ENCODE measurements at places on chromosomes 11 and 22.

- DNase-seq = no peak
Measured at GRCh38 chr11:58061813-58062212, 31.1 kb downstream of the OR6Q1 start.

GRCh38 chr11:117425679-117426296, 98.1 kb downstream of the CEP164 start:
- no peak for DNase-seq

- DNase-seq = no peak
Measured at GRCh38 chr11:2652333-2653197, 47.2 kb downstream of the KCNQ1OT1 start.

DNA sequence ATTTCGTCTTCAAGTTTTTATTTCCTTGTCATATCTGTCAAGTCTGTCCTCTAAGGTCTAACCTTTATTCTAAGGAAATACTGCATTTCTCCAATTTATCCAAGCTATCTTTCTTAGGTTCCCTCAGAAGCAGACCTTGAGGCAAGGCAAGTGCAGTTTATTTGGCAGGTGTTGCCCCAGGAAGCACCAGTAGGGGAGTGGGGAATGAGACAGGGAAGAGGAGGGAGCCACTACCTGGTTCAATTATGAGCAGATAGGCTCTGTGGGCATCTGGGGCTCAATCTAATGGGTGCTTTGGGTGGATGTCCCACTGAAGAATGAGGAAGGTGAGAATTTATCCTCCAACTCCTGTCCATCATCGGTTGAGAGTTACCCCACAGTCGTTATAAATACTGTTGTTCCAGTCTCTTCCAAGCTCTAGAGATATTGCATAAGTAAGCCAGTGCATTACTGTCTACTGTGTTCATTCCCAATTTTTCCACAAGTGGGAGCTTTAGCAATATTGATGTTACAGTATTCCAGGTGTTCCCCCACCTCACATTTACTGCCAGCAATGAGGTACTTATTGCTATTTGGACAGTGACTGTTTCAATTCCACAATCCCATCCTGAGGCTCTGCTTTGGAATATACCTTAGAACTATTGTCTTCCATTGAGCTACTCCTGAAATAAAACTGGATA, 154.9 kb upstream of the CEP126 start:
- DNase-seq = peak; percentile 21

DNA sequence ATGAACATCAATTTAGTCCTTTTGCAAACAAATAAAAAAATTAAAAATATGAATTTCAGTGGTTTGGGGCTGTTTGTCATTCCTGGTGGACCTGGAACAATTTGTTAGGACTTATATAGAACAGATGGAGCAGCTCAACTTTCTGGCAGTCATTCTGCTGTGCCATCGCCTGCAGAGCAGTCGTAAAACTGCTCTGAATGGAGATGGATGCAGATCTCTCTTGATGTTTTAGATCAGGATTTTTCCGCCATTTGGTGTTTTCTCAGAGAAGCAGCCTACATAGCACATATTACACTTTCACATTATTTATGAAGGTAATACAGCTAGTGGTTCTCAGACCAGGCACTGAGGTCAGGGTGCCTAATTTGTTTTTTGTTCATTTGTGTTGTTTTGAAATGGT, 31.8 kb upstream of the HSPA8 start:
- DNase-seq = no peak

GRCh38 chr11:32894149-32894827, 1.7 kb downstream of the QSER1 start:
- DNase-seq = peak; percentile 82

- DNase-seq = peak; percentile 92
Measured at GRCh38 chr11:94731880-94732601, 36.1 kb upstream of the AMOTL1 start.

DNA sequence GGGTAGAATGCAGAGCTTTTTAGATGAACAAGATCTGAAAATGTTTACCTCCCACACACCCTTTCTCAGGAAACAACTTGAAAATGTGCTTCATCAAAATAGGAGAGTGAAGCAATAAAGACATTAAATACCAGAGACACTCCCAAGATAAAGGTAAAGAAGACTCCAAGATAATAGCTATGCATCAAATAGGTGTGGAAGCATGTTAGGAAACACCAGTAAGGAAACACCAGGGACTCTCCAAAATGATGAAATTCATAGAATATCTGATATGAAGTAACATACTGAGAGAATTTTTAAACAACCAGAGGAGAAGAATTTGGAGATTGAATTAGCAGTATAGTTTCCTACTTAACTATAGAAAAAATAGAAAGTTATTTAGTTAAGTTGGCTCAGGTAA, 57.0 kb downstream of the OR10A6 start:
- DNase-seq = no peak

DNA sequence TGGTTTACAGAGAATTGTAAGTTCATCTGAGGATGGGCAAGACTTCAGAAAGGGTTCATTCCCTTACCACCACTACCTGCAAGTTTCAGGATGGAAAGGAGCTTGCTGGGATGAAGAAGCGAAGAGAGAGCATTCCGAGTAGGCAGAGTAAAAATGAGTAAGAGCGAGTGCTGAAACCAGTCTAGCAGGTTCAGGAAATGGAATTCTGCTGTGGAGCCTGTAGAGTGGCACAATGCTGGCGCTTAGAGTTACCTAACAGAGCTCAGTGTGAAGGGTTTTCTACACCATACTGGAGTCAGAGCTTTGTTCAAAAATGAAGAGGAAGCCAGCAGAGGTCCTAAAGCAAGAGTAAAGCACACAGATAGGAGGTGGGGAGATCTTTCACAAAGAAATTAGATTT, 179.2 kb upstream of the ZC3H12C start:
- DNase-seq = no peak

GRCh38 chr11:2250485-2250884, 19.9 kb downstream of the ASCL2 start:
- DNase-seq = no peak

- peak; percentile 6 for DNase-seq
Measured at GRCh38 chr22:36510384-36510783, 3.5 kb upstream of the FOXRED2 start.

DNA sequence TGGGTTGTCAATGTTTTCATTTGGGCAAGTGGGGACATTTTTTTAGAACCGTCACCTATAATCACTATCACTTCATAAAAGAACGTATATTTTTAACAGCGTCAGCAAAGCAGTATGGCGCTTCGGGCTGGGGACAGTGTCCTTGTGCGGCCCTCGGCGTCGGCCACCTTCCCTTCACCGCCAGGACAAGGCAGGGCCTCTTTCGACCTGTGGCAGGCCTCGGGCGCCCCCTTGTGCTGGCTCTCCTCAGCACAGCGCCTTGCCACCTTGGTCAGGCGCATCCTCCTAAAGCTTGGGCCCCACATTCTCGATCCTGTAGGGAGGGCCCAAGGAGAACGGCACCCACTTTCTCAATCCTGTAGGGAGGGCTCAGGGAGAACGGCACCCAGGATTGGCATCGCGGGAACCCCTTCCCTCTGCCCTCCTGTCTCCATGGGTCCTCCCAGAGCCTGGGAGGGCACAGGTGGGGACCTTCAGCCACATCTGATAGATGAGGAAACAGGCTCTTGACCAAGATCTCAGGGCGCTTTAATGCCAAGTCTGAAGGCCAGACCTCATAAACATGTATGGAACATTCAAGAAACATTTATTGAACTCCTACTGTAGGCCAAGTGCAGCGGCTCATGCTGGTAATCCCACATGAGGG, 11.5 kb upstream of the FADD start:
- peak; percentile 58 for DNase-seq

DNA sequence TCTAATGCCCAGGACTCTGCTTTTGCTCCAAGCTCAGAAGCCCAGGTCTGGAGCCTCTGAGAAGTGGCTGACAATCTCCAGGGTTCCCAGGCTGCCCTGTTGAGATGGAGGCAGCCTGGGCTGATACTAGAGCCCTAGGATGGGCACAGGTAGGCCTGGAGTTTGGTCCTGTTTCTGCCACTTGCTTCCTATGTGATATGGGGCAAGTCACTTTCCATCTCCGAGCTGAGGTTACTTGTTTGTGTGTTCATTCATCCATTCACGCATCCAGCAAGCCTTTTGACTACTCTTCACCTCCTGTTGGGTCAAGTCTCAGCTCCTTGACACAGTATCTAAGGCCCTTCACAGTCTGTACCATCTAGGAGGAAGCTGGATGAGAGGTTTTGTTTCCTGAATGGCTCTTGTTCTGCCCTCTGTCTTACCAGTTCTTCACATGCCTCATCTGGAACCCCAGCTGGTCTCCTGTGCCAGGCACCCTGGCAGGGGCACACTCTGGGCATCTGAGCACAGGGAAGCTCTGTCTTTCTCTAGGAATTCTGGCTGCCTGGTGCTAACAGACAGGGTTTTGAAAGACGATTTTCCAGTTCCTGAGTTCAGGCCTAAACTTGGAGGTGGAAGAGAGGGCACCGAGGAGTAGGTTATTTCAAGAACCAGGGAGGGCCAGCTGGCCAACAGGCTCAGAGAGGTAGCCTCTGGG, 53.2 kb upstream of the AMPD3 start:
- DNase-seq = no peak

DNA sequence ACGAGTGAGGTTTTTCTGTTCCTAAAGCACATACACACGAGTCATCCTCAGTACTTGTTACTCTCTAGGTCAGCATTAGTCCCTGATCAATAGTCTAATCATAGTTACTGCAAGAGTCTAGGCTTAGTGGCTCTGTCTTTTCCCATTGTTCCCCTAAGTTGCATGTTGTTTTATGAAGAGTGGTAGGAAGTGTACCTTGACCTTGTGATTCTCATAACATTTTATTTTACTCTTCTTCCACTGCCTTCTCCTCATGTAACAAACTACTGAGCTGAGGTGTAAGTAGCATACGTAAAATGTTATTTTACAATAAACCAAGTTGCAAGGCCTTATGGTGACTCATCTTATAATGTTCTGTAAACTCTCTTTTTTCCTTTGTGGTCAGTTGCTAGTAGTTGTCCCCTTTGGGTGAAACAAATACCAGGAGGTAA, 15.0 kb downstream of the METTL15 start:
- peak; percentile 61 for DNase-seq

- no peak for DNase-seq
Measured at GRCh38 chr22:42924436-42924835, 67.4 kb upstream of the ARFGAP3 start.

DNA sequence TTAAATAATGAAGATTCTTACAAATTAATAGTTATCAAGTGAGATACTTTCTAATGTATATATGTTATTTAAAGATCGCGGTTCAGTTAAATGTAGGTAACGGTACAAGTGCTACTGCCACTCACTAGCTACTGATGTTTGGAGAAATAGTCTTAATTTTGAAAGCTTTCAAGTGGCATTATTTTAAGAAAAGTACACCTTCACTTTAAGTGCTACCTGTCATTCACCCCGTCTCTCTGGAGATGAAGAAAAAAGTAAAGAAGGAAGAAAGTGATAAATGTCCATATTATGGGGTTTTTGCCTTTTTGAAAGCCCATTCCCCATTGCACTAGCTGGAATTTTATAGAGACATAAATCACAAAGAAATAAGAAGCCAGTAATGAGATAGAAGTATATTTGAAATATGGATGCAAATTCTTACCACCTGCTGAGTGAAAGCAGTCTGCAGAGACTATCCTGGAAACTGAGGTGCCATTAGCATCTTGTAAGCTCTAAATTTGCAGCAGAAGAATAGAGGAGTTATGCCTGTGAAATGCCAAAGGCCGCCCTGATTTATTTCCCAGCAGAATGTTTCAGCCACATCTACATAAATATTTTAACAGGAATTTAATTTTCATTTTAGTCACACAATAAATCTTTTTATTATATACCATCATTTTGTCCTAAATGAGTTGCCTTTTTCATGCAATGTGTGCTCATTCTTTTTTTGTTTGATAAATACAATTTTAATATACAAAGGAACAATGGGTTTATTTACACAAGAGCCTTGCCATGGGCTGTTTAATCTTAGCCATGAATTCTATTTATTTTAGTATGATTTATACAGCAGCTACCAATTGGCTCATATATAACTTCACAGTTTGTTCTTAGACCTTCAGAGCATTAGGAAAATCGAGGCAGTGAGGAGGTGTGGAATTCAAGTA, 489.9 kb upstream of the RAG2 start:
- DNase-seq = no peak

DNA sequence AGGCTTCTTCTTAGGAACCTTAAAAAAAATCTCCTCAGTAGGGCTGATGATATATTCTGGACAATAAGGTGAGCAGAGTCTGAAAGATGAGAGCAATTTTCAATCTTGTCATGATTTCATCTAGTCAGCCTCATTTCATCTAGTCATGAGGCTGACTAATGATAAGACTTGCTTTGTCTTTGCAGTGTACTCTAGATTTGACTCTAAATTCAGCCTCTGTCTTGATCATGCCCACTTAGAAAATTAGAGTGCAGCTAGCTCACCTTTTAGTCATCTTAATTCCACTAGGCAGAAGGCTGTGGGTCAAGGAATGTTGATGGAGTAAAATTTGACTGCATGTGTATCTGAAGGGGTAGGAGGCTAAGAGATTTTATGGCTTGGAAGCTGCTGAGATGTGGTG, 5.5 kb downstream of the EHF start:
- no peak for DNase-seq

Measured in fibroblast of villous mesenchyme (primary cell).